ENCODE measurements at places on chromosomes 2 and 18.

- no peak for DNase-seq
Observed at GRCh38 chr2:85154048-85154753, 21.0 kb downstream of the TCF7L1 start.

DNA sequence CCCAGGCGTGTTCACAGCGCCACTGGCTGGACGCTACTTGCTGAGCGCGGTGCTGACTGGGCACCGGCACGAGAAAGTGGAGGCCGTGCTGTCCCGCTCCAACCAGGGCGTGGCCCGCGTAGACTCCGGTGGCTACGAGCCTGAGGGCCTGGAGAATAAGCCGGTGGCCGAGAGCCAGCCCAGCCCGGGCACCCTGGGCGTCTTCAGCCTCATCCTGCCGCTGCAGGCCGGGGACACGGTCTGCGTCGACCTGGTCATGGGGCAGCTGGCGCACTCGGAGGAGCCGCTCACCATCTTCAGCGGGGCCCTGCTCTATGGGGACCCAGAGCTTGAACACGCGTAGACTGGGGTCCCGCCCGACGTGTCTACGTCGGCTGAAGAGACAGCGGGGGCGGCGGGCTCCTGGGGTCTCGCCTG lies 891 bp upstream of the KHK start:
- DNase-seq, result no peak

GRCh38 chr2:54063967-54064535 lies 51.4 kb upstream of the ACYP2 start:
- DNase-seq, result no peak

DNA sequence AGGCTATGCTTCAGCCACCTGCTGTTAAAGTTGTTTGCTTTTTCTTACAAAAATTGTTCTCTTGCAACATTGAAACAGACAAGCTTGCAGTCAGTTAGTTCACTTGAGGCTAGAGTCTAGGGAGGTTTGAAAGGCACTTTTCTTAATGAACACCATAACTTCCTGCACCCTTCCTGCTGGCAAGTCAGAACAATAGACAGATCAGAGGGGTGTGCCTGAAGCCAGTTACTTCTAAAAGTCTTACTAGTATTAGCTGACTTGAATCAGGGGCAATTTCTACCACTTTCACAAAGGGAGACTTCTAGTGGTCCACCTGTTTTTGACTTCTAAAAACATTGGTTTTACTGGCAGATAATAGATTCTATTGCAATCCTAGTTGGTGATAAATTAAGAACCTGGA lies 367.4 kb upstream of the CDH20 start:
- no peak for DNase-seq

DNA sequence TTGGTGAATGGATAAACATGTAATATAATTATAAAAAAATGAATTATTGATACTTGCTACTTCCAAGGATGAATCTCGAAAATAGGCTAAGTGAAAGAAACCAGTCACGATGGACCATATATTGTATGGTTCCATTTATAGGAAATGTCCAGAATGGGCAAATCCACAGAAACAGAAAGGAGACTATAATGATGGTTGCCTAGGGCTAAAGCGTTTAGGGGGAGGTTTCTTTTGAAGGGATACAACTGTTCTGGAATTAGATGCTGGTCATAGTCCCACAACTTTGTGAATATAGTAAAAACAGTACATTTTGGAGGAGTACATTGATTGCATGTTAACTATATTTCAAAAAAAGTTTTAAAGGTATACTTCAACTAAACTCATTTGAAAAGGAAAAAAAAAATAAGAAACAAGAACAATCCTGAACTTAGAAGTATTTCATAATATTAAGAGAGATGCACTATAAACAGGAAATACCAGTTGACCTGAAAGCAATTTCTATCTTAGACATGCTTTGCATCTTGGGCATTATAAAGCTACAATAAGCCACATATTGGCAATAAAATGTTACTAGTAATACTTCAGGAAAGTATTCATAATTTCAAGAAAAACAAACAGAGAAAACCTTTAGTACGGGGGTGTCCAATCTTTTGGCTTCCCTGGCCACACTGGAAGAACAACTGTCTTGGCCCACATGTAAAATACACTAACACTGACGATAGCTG lies 130.0 kb downstream of the C2orf74 start:
- no peak for DNase-seq

Measured in activated T-helper 1 cell treated with anti-CD3 and anti-CD28 coated beads, Interleukin-2, amount 50 U/mL, for 16 hours (primary cell).